Stimulated activated CD4-positive, alpha-beta T cell treated with anti-CD3 and anti-CD28 coated beads, Interleukin-2, amount 100 ng/mL, for 24 hours (primary cell): ENCODE measurements at places on chromosomes 7 and 10.

DNA sequence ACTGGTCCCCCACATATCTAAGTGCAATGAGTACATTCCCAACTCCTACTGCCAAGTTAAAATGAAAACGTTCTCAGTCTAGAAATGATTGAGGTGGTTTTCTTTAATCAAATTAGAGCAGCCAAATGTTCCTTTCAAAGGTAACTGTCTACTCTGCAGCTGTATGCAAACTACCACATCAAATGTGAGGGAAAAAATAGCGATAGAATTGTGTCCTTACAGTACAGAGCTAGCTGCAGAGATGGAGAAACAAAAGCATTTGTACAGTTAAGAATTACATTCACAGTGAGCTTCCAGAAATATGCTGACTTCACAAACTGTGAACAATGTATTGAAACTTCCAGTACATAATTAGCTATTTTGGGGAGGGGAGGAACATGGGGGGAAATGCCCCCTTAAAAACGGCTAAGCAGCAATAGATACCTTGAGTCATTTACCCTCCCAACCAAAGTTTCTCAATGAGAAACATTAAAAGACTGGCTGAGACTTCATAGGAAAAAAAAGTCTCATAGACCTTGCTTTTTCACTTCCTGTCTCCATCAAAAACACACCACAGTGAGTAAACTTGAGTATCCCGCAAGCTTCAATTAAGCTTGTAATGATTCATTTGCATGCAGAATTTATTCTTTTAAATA lies 22.9 kb downstream of the CDK6 start:
- DNase-seq = no peak

GRCh38 chr10:132574288-132574687 lies 36.7 kb downstream of the INPP5A start:
- no peak for DNase-seq

- no peak for DNase-seq
These were observed 102.0 kb upstream of the FAM20C start for GRCh38 chr7:90111-91063.

GRCh38 chr10:3265088-3265487 lies 92.5 kb upstream of the PITRM1 start:
- DNase-seq = no peak

DNA sequence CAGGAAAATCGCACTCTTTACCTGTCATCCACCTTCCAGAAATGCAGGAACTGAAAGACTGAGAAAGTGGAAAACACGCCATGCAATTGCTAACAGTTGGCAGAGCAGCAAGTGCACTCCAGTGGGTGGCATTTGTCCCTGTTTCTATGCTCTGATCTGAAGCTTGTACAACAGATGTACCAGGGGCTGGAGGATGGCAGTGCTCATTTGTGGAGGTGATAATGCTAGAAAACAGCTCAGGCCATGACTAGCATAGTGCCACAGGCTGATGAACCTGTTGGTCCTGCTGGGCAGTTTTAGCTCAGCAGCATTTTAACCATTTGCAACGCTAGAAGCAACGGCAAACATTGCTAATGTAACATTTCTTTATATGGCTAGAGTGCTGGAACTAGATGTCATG lies 199.9 kb upstream of the NRP1 start:
- no peak for DNase-seq

GRCh38 chr10:89256340-89256739 lies 4.8 kb upstream of the LIPA start:
- no peak for DNase-seq

- no peak for DNase-seq
These were observed 223.2 kb downstream of the PRKG1 start for GRCh38 chr10:51297438-51297837.

DNA sequence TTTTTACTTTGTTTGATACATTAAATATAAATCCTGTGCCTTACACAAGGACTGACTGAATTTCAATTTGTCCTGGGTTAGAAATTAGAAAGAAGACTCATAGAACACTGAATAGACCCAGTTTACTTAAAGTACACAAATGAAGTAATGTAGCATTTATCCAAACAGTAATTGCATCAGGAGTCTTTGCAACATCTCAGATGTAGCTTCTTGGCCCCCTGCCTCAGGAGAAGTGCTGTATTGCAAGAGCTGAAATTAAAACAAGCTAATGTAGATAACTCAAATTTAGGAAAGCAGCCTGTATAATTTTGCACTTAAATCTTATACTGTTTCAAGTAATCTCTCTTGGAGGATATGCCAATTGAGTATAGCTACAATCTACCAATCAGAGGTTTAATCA lies 54.3 kb upstream of the KCND2 start:
- no peak for DNase-seq

DNA sequence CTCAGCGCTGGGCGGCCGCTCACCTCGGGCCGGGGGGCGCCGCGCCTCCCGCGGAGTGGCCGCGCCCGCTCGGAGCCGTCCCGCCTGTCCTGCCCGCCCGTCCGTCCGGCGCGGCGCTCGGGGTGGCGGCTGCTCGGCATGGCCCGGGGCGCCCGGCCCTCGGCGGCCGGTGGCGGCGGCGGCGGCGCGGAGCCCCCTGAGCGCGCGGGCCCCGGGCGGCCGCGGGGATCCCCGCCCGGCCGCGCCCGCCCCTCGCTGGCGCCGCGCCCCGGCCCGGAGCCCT lies 338 bp downstream of the SDK1 start:
- no peak for DNase-seq

DNA sequence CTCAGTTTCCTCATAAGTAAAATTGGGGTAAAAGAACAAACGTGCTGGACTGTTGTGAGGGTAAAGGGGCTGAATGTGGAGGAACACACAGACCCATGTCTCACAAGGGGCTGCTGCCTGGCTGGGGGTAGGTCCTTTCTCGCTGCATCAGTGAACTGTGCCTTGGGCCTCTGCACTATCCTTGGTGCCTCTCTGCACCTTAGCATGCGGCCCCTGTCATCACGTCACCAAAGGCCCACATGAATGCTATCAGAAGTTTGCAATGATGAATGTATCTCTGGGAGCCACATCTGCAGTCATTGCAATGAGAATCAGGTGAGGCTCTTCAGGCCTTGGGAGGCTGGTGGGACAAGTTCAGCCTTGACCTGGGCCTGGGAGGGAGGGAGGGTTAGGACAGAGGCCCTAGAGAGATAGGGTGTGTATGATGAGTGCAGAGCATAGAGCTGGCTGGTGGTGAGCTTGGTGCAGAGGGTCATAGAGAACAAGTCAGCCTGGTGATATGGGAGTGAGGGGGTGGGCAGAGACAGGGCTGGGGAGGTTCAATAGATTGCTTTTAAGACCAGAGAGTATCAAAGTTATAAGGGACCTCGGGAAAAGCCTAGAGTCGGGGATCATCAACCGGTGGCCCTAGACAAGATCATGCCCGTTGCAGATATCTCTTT lies 308.4 kb downstream of the RPS24 start:
- peak; percentile 11 for DNase-seq

DNA sequence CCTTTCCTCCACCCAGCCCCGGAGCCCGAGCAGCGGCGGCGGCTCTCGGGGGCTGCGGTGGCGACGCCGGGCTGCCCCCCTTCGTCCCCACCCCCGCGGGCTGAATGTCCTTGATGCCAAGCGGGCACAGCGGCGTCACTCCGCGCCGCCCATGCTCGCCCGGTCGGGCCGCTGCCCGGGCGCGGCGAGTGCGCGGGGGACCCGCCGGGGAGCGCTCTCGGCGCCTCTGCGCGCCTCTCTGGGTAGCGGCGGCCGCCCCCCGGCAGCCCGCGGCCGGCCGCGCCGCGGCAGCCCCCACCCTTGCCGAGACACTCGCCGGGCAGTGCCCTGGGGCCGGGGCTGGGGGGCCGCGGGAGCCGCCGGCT lies 433 bp upstream of the PLXNA4 start:
- DNase-seq = no peak

- no peak for DNase-seq
These were observed 218.6 kb downstream of the CELF2 start for GRCh38 chr10:11236234-11236633.
